HS-5 (cell line): ENCODE measurements at places on chromosomes 3 and 15.

GRCh38 chr15:33135355-33135781 lies 59.1 kb downstream of the FMN1 start:
- DNase-seq: no peak

- no peak for DNase-seq
Observed at GRCh38 chr3:152376351-152377183, 107.8 kb downstream of the MBNL1 start.

GRCh38 chr3:162658003-162658402 lies 1161.4 kb downstream of the OTOL1 start:
- no peak for DNase-seq

- DNase-seq: peak; percentile 40
Observed at GRCh38 chr3:13524979-13525669, 23.8 kb upstream of the FBLN2 start.

DNA sequence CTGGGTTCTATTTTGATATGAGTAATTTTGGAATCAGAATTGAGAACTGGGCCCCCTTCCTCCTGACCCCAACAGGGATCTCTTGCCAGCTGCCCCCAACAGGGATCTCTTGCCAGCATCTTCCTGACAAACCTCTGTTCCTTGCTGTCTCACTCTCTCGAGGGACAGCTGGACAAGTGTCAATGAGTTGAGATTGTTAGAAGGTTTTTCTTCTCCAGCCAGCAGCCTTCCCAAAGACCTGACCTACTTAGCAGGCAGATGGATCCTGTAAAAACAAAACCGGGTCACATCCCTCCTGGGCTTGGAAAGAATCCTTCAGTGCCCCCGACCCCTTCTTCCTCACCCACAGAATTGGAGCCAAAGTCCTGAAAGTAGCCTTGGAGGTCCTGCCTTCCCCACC lies 21.6 kb downstream of the LIMD1 start:
- DNase-seq: no peak

DNA sequence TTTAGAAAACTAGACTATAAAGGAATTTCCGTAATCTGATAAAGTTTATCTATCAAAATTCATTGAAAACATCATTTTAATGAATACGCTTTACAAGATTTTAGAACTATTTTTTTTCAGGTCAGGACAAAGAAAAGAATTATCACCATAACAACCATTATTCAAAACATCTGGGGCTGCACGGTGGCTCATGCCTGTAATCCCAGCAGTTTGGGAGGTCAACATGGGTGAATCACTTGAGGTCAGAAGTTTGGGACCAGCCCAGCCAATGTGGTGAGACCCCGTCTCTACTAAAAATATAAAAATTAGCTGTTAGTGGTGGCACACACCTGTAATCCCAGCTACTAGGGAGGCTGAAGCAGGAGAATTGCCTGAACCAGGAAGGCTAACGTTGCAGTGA lies 260.4 kb downstream of the WNT5A start:
- no peak for DNase-seq

GRCh38 chr3:23750573-23751210 lies 55.1 kb upstream of the UBE2E1 start:
- no peak for DNase-seq

DNA sequence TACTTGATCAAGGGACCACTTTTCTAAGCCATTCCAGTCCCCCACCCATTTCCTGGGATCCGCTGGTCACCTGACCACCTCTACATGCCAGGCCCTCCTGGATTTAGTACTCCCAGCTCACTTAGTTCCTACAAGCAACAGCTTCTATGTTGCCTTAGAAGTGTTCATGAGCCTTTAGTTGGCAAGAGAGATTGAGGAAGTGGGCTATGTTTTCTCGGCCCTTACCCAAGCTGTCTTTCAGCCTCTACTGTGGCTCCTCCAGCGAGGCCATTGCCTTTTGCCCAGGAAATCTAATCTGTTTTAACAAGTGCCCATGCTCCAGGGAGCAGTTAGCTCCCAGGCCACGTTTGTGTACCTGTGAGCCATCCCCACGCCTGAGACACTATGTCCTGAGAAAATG lies 4.5 kb upstream of the PRKAR2A start:
- no peak for DNase-seq

DNA sequence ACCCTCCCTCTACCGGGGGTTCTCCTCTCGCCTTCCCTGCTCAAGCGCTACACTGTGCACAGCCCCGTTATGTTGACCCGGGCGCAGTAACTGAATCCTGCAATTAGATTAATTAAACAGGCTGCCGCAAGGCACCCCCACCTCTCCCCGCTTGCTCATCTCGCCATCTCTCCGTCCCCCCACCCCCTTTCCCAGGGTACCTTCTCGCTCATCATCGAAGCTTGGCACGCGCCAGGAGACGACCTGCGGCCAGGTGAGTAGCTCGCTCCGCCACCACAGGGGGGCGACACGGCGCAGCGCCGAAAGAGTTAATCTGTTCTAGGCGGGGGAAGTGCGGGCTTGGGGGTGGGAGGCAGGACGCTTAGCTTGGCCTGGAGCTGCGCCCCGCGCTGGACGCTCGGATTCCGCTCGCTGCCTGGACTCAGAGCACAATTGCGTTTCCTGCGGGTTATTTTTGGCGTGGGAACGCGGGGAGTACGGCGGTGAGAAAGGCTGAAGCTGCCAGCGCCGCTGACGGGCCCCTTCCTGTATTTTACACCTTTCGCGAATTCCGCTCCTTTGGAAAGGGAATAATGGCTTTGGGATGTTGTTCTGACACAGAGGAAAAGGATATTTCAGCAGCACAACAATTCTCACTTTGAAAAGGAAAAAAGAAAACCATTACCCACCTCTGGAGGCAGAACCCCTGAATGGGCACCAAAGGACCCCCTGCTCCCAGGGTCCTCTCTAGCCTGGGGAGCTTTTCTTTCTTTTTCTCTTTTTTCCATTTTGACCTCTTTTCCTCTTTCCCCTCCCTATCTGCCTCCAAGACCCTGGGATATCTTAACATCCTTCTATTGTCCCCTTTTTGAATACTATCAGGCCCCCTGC lies 1.5 kb downstream of the DLL4 start:
- no peak for DNase-seq

GRCh38 chr3:157335233-157336076 lies 101.2 kb upstream of the PTX3 start:
- DNase-seq: peak; percentile 69

- no peak for DNase-seq
Observed at GRCh38 chr3:128491941-128492670, 895 bp downstream of the GATA2 start.

DNA sequence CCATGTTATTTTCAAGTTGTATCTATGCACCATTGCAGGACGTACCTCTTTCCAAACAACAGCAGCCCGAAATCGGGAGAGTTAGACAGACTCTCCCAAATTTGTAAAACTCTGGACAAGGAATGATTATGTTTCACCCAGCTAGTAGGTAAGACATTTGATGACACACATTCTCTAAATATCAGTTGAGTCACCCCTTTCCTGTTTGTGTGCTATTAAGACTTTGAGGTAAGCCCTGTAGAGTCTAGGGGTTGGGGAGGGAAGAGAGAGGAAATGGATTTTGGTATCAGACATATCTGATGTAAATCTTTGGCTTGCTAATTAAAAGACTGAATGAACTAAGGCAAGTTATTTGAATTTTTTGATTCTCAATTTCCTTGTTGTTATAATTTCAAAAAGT lies 999.0 kb downstream of the TUSC7 start:
- DNase-seq: no peak

DNA sequence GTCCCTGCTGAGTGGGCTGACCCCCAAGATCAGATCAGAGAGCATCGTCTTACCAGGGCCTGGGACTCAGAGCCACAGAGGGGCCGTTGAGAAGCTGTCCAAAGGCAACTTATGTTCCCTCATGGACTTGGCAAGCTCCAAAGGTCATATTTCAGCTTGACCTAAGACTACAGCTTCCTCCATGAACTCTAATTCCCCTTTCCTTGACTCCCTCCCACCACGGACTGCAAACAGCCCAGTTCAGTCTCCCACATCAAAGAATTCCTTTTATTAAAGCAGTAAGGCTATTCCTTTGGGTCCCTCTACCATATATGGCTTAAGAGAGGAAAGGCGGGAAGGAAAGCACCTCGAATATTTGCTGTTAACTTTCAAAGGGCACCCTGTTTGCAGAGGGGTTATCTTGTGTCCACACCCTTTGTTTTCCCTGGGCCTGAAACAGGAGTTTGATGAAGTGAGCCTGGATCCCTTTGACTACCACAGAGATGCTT lies 146.1 kb upstream of the THBS1 start:
- DNase-seq: no peak

GRCh38 chr3:12954891-12955650 lies 113.7 kb upstream of the RPL32 start:
- no peak for DNase-seq

DNA sequence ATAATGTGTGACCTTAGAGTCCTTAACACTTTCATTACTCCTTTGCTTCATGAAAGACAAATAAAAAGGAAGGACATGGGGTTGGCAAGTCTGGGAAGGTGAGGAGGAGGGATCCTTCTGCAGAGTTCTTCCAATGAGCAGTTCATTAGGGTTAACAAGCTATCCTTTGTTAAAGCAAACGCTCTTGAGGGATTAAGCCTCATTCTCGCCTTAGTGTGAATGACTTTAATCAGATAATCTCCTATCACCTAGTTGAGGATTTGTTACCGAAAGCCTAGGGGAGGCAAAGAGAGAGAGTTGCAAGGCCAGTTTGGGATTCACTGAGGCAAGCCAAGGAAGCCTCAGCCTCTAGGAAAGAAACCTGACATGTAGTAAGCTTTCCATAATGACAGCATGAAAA lies 7.4 kb upstream of the MBNL1 start:
- DNase-seq: no peak

DNA sequence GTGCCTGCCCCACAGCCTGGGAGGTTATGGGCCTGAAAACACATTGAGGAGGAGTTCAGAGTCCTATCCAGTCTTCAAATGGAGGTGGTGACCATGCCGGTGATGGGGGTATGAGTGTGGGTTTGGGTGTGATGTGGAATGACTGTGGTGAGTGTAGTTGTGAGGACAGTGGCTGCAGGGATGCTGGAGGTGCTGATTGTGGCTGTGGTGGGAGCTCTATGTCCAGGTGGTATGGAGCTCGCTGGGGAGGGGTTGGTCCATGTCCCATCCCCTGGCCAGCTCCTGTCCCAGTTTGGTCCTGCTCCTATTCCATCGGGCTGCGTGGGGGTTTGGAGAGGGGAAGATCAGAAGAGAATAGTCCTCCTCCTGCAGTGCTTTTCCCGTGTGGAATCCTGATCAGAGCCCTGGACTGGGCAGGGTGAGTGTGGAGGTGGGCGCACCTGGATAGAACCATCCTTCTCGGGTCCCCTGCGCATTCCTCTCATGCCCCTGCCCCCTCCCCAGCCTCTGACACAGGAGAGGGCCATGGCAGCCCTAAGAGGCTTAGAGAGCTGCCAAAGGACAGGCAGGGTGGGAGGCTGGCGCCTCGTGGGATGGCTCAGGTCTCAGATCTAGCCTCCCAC lies 23.0 kb upstream of the GOLGA6C start:
- no peak for DNase-seq

- peak; percentile 67 for DNase-seq
Observed at GRCh38 chr3:194537732-194538247, 51.0 kb upstream of the ATP13A3 start.

DNA sequence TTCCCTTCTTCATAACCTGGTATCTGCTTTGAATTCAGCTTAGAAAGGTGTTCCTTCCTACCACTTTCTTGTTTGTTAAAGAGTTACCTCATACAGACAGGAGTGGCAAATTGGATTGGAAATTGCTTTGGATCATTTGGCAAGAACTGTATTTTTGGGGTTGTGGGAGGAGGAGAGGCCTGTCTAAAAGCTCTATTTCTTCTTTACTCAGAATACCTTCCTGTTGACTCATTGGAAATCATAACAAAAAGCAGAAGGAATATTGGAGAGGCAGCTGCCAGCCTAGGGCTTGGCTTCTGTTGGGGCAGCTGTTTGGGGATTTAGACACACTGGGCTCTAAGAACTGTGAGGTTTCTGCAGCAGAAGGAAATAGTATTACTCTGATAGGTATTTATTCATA lies 14.2 kb downstream of the IQGAP1 start:
- peak; percentile 80 for DNase-seq

DNA sequence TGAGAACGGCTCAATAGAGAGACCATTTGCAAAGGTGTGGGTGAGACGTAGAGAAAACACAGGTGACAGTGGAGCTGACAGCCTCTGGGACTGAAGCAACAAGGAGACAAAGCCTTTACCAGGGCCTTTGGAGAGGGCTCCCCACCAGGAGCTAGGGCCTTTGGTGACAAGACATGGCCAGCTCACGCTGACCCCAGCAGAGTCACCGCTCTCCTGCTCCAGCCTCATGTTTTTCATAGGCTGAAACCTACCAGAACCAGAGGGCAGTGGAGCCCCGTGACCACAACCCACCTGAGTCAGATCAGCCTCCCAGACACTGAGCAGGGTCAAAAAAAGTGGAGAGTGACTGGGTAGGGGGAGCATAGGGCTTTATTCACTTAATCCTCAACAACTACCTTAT lies 214.7 kb downstream of the SHQ1 start:
- DNase-seq: no peak

DNA sequence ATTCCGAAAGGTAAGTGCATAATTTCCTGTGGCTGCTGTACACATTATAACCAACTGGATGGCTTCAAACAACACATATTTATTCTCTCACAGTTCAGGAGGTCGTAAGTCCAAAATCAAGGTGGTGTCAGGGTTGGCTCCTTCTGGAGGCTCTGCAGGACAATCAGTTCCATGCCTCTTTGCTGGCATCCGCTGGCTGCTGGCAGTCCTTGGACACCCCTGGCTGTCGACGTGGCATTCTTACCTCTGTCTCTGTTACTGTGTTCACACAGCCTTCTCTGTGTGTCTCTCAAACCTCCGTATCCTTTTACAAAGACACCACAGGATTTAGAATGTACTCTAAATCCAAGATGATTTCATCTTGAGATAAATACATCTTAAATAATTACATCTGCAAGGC lies 398.8 kb upstream of the ATP10A start:
- DNase-seq: no peak

DNA sequence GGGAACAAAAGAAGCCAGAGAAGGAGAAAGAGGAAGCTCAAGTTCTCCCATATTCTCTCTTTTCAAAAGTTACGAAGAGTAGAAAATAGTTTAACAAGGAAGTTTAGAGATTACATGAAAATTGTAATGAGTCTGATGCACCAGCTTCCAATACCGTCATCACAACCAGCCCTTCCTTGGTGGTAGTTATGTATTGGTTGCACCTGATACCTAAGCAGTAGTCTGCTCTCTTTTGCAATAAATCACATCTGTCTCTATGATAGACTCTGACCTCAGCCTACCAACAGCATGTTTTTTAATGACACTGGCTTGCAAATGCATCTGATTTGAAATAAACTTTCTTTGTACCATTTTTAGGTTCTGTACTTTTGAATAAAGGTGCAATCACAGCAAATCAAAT lies 575.8 kb downstream of the FHIT start:
- DNase-seq: no peak

- no peak for DNase-seq
Observed at GRCh38 chr15:79897380-79897678, 515 bp upstream of the MTHFS start.

- no peak for DNase-seq
Observed at GRCh38 chr3:41726891-41727290, 235.0 kb downstream of the ULK4 start.
